ENCODE measurements at places on chromosomes 11 and 22. TPM values are rescaled to one million over a fixed set of nuclear protein-coding genes. Genes with fewer than 3 reads are reported as not detected.

Gene GRAP2
- total RNA-seq = 20.5 TPM

Gene VPS51
- total RNA-seq = 161 TPM

DNA sequence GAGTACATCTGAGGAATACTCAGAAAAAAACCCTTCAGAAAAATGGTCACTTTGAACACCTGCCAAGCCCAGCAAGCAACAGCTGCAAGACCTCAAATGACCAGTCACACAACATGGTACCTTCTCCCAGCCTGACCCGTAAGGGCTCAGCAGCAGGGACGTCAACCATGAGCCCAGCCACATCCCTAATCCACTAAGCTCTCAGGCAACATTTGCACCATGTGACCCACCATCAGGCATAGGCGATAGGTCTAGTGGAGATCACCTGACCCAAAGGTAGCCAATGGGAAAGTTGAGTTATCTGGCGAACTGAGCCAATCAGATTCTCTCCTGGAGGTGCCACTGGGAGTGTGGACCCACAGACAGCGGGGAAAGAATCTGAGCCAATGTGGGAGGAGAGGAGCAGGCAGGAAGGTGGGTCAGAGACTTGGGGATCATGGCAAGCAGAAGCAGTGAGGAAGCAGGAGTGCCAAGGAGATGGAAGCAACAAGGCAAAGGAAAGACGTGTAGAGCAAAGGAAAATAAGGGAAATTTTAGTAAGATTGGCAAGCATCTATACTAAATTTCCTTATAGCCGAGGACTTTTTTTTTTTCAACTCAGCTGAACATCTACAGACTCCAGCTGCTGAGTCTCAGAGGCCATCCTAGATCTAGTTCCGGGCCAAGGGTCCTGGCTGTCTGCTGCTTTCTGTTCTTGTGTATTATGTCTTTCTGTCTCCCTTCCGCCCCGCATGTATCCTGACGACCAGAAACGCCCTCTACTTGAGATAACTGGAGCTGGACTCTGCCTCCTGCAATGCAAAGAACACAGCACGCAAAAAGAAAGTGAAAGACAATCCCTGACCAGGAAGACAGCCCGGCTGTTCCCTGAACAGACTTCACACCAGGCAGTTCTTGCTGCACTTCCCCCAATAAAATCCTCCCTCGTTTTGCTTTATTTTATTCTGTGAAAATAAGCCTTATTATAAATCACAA is 11.0 kb upstream of the PLAAT2 start:
- H3K27me3 ChIP-seq = no peaks in the 10 kb centered on the region
- peaks cover 12% of the 10 kb centered on the region for H3K36me3 ChIP-seq

DNA sequence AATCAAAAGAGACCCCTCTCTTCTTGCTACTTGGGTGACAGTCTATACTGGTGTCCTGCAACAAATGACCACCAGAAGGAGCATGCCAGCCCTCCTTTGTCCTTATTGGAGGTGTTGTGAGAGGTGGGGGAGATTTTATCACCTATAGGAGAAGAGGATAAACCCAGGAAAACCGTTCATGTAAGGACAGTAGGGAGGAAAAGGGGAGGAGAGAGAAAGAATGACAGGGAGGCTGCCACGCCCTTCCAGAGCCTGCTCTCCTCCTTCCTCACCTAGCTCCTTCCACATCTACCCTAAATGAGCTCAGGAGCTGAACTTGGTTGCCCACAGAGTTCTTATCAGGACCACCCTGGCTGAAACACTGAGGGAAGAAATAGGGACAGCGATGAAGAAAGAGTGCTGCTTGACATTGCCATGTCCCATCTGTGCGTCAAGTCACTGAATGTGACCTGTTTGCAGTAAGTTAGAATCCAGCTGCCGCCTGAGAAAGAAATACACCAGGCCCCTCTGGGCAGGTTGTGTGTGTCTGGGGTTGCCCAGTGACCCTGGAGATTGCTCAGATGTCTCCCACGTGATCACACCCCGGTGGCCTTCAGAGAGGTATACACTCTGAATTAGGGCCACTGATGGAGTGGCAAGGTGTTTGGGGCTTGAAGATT is 40.4 kb upstream of the ETS1 start:
- no peak for DNase-seq
- no peaks in the 10 kb centered on the region for H3K27me3 ChIP-seq
- peaks cover 71% of the 10 kb centered on the region for H3K4me1 ChIP-seq
- peak overlapping the region; percentile 18 for H3K27ac ChIP-seq

Gene MFRP
- total RNA-seq = 0.13 TPM

DNA sequence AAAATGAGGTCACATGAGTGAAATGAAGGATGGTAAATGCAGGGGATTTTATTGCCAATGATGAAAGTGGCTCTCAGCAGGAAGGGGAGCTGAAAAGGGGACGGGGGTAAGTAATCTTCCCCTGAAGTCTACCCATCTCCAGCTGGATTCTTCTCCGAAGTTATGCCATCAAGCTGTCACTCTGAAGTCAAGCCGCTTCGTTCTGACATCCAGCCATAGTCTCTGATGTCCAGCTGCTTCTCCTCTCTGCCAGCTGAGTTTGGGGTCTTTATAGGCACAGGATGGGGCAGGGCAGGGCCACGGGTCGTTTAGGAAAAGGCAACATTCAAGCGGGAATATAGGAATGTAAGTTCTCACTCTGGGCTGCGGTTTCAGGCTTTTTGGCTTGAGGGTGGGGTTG is 181.9 kb upstream of the ANO3 start:
- no peak overlapping the region for H3K4me3 ChIP-seq
- H3K4me1 ChIP-seq = peaks cover 4% of the 10 kb centered on the region
- no peaks in the 10 kb centered on the region for H3K27me3 ChIP-seq
- H3K36me3 ChIP-seq = no peaks in the 10 kb centered on the region
- H3K27ac ChIP-seq = no peak overlapping the region
- DNase-seq = no peak

DNA sequence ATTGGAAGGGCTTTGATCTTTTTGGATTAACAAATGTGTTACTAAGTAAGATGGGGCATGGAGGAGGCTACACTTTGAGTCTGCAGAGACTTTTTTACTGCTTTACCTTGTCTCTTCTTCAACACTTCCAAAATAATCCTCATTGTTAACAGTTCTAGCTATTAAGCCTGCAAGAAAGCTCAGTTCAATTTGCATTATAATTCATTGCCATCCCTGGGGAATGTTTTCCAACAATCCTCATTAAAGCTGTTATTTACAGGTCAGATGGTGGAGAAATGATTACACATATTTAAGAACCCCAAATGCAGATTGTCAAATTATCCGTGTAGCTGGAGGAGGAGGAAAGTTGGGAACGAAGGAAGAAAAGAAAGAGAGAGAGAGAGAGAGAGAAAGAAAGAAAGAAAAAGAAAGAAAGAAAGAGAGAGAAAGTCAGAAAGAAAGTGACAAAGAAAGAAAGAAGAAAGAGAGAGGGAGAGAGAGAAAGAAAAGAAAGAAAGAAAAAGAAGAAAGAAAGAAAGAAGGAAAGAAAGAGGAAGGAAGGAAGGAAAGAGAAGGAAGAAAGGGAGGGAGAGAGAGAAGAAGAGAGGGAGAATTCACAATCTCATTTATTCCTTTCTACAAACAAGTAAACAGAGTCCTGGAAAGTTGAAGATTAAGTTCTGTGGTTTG is 443.9 kb downstream of the INSC start:
- peaks cover 6% of the 10 kb centered on the region for H3K27me3 ChIP-seq
- peaks cover 24% of the 10 kb centered on the region for H3K36me3 ChIP-seq
- H3K4me3 ChIP-seq = no peak overlapping the region
- H3K4me1 ChIP-seq = peaks cover 37% of the 10 kb centered on the region
- no peak for DNase-seq

- peaks cover 14% of the 10 kb centered on the region for H3K4me1 ChIP-seq
- no peak overlapping the region for H3K27ac ChIP-seq
- H3K27me3 ChIP-seq = peaks cover 14% of the 10 kb centered on the region
- DNase-seq = no peak
Observed at GRCh38 chr11:69307871-69308431, 14.0 kb downstream of the MYEOV start.

DNA sequence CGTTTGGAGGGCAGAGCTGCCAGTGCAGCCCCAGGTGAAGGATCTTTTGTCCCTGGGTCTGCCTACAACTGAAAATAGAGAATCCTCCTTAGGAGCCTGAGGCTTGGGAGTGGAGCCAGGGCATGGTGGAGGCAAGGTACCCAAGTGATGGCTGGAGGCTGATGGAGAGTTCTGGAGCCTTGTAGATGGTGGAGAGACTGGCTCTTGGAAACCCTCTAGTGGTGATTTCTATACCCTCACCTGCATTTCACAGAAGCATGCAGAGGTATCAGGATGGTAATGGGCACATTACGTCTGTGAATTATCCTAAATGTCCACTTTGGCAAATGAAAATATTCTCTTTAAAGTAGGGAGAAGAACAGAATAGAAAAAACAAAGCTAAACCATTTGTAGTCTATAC is 44.4 kb downstream of the INSC start:
- no peak overlapping the region for H3K4me3 ChIP-seq
- peaks cover 5% of the 10 kb centered on the region for H3K27me3 ChIP-seq
- DNase-seq = peak; percentile 27
- H3K4me1 ChIP-seq = peaks cover 6% of the 10 kb centered on the region
- H3K36me3 ChIP-seq = no peaks in the 10 kb centered on the region

Gene OR2AG1
- not detected for total RNA-seq

GRCh38 chr11:13908535-13908934 is 54.0 kb upstream of the SPON1 start:
- no peaks in the 10 kb centered on the region for H3K36me3 ChIP-seq
- no peak overlapping the region for H3K4me3 ChIP-seq
- DNase-seq = no peak
- no peaks in the 10 kb centered on the region for H3K4me1 ChIP-seq
- H3K27ac ChIP-seq = no peak overlapping the region
- H3K27me3 ChIP-seq = no peaks in the 10 kb centered on the region

DNA sequence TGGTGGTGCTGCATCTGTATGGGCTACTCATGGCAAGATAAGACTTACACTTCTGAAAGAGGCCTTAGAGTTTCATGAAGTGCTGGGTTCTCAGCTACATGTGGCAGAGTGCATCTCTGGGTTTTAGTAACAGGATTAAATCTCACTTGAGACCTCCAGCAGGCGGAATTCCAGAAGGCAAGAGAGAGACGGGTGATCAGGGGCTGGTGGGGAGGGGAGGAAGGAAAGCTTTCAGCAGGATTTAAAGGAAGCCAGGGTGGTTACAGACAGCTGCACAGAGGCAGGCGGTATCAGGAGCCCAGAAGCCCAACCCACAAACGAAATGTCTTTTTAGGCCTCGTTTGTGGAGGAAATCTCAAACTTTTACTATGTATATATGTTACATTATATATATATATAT is 56.2 kb upstream of the CD82 start:
- DNase-seq = no peak
- no peaks in the 10 kb centered on the region for H3K4me1 ChIP-seq
- H3K4me3 ChIP-seq = no peak overlapping the region
- H3K36me3 ChIP-seq = peaks cover 6% of the 10 kb centered on the region
- no peak overlapping the region for H3K27ac ChIP-seq

Gene NCAM1
- total RNA-seq = 21.9 TPM

DNA sequence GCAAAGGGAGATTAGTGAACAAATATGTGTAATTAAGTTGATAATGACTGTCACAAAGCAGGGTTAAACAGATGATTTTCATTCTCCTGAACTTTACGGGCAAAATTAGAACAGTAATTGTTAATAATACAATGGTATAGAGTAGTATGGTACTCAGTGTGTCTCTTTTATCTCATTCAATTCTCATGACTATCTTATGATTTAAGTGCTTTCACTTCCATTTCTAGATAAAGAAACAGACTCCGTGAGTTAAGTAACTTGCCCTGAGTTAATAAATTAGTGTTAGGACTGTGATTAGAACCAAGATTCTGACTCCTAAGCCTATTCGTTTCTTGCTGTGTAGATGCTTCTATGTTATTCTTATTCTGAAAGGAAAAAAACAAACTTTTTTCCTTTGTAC is 22.0 kb downstream of the PIH1D2 start:
- H3K27ac ChIP-seq = no peak overlapping the region
- H3K36me3 ChIP-seq = peaks cover 29% of the 10 kb centered on the region
- no peaks in the 10 kb centered on the region for H3K27me3 ChIP-seq
- DNase-seq = no peak

- no peak for DNase-seq
- peaks cover 11% of the 10 kb centered on the region for H3K4me1 ChIP-seq
- H3K27me3 ChIP-seq = peaks cover 5% of the 10 kb centered on the region
- peaks cover 4% of the 10 kb centered on the region for H3K36me3 ChIP-seq
- peak overlapping the region; percentile 74 for H3K27ac ChIP-seq
Observed at GRCh38 chr11:75369560-75370255, 18.2 kb upstream of the ARRB1 start.

GRCh38 chr11:128155590-128155989 is 431.8 kb downstream of the ETS1 start:
- H3K4me1 ChIP-seq = peaks cover 22% of the 10 kb centered on the region
- no peaks in the 10 kb centered on the region for H3K27me3 ChIP-seq
- no peak for DNase-seq
- H3K36me3 ChIP-seq = no peaks in the 10 kb centered on the region
- no peak overlapping the region for H3K4me3 ChIP-seq

GRCh38 chr11:8273287-8273686 is 9.6 kb upstream of the LMO1 start:
- H3K4me3 ChIP-seq = no peak overlapping the region
- DNase-seq = no peak
- peaks cover 2% of the 10 kb centered on the region for H3K4me1 ChIP-seq
- H3K36me3 ChIP-seq = no peaks in the 10 kb centered on the region

- DNase-seq = no peak
- H3K4me3 ChIP-seq = no peak overlapping the region
- no peaks in the 10 kb centered on the region for H3K4me1 ChIP-seq
- H3K27me3 ChIP-seq = no peaks in the 10 kb centered on the region
- no peaks in the 10 kb centered on the region for H3K36me3 ChIP-seq
- H3K27ac ChIP-seq = no peak overlapping the region
Observed at GRCh38 chr11:41947392-41947791, 487.9 kb upstream of the LRRC4C start.
